Large intestine (tissue), 12 donors: ENCODE measurements at places on chromosomes 1 and 21. TPM values are rescaled to one million over a fixed set of nuclear protein-coding genes. Genes with fewer than 3 reads are reported as not detected.

Gene CLCA1
- polyA plus RNA-seq, result 2,132 TPM

Gene FAM72B
- 1.8 TPM for polyA plus RNA-seq

Gene ADAM30
- polyA plus RNA-seq, result not detected

Gene LYPLAL1
- 30.3 TPM for polyA plus RNA-seq

Gene SMCP
- polyA plus RNA-seq, result not detected

Gene KCND3
- polyA plus RNA-seq, result 2.5 TPM

Gene TRIM17
- polyA plus RNA-seq, result 1.3 TPM

Gene MPZ
- 10.1 TPM for polyA plus RNA-seq

DNA sequence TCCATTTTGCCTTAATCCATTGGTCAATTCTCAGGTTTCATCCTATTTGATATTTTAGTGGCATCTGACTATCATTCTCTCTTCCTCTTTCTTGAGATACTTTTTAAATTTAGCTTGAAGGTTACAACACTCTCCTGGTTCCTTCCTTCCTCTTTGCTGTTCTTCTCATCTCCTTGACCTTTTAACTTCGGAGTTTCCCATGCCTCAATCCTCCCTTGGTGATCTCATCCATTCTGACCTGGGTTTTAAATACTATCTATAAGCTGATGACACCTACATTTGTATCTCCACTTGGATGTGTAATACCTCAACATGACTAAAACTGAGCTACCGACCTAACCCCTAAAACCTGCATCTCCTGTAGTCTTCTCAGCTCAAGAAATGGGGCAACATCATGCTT, 4.8 kb upstream of the ZNF687 start:
- H3K27me3 ChIP-seq, result no peaks in the 10 kb centered on the region
- no peak for DNase-seq
- H3K27ac ChIP-seq, result no peak overlapping the region
- no peaks in the 10 kb centered on the region for H3K36me3 ChIP-seq
- no peak overlapping the region for H3K4me3 ChIP-seq

- peak within 1 kb of the TSS; percentile 63 for H3K27ac ChIP-seq
- H3K36me3 ChIP-seq, result no peaks in the 10 kb centered on the region
- peak within 1 kb of the TSS; percentile 40 for H3K4me3 ChIP-seq
- H3K4me1 ChIP-seq, result peaks cover 60% of the 10 kb centered on the region
- no peak for DNase-seq
Observed at GRCh38 chr1:1918901-1919303, at the start of gene TMEM52. Gene TMEM52 (minus strand): TSS chr1:1919279. CDS start chr1:1919265, 14 bp downstream.

- H3K36me3 ChIP-seq, result no peaks in the 10 kb centered on the region
- DNase-seq, result peak; percentile 69
- H3K27me3 ChIP-seq, result no peaks in the 10 kb centered on the region
- H3K4me3 ChIP-seq, result peak overlapping the region; percentile 64
Observed at GRCh38 chr1:158998781-158999161, 10.9 kb upstream of the IFI16 start.

GRCh38 chr1:97610748-97611147, 310.1 kb downstream of the DPYD start:
- no peak overlapping the region for H3K27ac ChIP-seq
- H3K27me3 ChIP-seq, result no peaks in the 10 kb centered on the region
- H3K4me1 ChIP-seq, result no peaks in the 10 kb centered on the region
- DNase-seq, result no peak
- H3K36me3 ChIP-seq, result no peaks in the 10 kb centered on the region

- peak; percentile 38 for DNase-seq
- no peak overlapping the region for H3K27ac ChIP-seq
- H3K4me3 ChIP-seq, result no peak overlapping the region
- H3K27me3 ChIP-seq, result no peaks in the 10 kb centered on the region
Observed at GRCh38 chr1:233707153-233707879, 93.4 kb downstream of the KCNK1 start.

GRCh38 chr1:94310570-94311270, 73.3 kb upstream of the ARHGAP29 start:
- no peak overlapping the region for H3K27ac ChIP-seq
- no peak overlapping the region for H3K4me3 ChIP-seq
- no peaks in the 10 kb centered on the region for H3K36me3 ChIP-seq
- H3K27me3 ChIP-seq, result peaks cover 2% of the 10 kb centered on the region
- H3K4me1 ChIP-seq, result peaks cover 17% of the 10 kb centered on the region
